Lung (tissue), 17 donors: ENCODE measurements at places on chromosomes 6 and 20. TPM values are rescaled to one million over a fixed set of nuclear protein-coding genes. Genes with fewer than 3 reads are reported as not detected.
A peak's percentile ranks its signal among the peaks of the same experiment; 100 is the strongest.

DNA sequence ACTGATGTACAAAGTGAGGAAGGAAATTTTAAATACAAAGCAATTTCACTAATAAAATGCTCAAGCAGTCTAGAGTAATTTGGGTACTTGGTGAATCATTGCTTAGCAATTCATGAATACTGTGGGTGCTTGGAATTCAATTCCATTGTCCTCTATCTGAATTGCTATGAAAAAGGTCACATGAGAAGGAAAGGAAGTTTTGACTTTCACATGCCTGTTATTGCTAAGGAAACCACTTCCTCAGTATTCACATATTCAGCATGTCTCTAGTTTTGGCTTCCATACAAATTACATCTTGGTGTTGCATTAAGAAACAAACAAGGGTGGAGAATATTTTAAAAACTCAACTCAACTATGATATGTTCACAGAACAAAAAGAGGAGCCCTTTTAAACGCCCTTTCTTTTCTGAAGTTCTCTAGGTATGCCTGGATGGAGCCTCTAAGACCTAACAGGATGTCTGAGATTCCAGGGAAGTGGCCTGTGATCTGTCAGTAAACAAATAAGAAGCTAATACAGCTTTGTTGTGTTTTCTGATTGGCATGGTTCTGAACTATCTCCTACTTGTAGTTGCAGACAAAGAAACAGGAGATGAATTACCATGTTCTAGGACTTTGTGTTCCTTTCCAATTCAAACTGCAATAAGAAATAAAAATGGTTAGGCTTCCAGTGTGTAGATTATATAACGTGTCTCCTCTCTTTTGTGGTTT, 190.4 kb downstream of the OGFRL1 start:
- peak; percentile 84 for DNase-seq

FAXC gene
- 4.0 TPM for total RNA-seq

DNA sequence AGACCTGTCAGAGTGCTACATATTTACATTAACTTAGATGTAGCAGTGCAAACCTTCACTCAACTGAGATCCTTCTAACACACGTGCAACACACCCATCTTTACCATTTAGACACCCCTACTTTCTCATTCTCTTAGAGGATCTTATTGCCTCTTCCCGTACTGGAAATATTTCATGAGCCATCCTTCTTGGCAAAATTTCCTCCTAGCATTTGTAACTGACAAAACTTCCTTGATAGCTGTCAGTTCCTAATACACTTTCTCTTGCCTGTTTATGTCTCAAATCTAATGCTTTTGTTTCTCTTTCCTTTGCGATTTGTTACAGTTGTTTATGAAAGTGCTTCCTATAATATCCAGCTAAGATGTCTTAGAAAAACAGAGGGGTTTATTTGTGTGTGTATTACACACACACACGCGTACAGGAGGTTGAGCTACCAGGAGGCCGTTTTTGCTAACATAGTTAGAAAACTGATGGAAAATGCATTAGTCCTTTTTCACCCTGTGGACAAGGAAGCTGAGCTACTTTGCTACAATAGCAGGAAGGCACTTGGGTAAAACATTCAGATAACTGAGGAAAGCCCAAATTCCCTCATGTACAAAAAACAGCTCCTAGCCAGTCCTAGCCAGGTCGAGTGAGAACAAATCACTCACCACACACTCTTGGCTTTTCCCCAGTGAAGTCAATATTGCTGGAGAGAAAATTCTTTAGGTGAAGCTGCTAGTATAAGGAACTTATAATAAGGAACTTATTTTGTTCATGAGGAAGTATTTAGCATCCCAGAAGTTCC, 153.6 kb downstream of the NFATC2 start:
- peak; percentile 59 for DNase-seq

- no peak for DNase-seq
These were observed 109.7 kb downstream of the BANF2 start for GRCh38 chr20:17809362-17810061.

GRCh38 chr6:141117874-141118273, 1014.9 kb upstream of the GJE1 start:
- DNase-seq, result peak; percentile 84

DNA sequence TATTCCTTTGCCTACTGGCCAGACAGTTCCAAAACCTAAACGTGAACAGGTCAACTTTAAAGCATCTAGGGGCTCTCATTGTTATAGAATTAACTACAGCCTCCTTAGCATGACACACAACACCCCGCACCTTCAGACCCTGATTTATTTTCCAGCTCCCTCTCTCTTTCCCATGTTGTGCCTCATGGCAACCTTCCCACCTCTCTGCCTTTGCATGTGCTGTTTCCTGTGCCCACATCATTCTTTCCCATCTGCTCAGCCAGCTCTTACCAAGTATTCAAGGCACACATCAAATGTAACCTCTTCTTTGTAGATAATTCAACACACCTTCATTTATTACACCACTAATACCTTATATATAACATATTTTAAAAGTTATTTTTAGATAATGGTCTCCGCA, 291.0 kb downstream of the COL12A1 start:
- DNase-seq, result no peak

DNA sequence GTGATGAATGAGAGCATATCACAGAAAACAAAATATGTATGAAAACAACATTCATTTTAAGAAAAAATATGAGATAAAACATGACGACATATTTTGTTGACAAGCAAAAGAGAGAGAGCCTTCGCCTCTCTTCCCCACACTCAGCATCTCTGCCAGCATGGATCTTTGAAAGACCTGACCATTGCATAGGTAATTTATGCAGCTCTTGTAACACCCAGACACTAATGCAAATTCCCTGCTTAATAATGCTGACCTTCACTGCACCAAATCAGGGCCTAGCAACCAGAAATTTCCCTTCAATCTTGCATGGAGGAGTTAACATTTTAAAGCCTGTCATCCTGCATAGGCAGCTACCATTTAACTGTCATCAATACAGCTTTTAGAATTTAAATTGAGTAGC, 50.0 kb upstream of the CNR1 start:
- no peak for DNase-seq

MCCD1 gene
- total RNA-seq, result not detected

DNA sequence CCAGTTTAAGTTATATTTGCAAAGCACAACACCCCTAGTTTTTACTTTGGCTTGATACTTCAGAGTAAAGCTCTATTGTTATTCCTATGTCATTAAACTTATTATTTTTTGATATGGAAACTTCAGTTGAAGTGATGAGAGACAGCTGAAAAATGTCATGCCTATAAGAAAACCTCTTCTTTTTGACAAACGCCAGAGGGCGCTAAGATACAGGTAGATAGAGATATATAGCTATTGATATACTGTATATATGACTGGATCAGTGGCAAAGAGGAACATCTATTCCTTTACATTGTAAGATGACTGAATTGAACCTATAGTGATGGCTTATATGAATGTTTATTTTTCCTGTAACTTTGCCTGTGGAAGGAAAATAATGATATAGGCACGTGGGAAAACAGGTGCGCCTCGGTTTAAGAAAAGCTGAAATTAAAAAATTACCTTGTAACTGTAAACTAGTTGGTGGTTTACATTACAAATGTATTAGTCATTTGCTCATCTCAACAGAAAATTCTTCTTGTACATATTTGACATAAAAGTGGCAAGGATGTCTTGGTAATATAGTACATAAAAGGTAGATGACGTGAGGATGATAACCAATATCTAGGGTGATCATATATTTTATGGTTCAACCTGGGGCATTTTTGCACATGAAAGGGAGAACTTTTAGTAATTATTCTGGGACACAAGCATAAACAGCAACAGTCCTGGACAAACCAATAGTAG, 74.1 kb downstream of the LAMA4 start:
- DNase-seq, result peak; percentile 42

GRCh38 chr20:20201639-20202038, 149.3 kb downstream of the CFAP61 start:
- DNase-seq, result no peak

DNA sequence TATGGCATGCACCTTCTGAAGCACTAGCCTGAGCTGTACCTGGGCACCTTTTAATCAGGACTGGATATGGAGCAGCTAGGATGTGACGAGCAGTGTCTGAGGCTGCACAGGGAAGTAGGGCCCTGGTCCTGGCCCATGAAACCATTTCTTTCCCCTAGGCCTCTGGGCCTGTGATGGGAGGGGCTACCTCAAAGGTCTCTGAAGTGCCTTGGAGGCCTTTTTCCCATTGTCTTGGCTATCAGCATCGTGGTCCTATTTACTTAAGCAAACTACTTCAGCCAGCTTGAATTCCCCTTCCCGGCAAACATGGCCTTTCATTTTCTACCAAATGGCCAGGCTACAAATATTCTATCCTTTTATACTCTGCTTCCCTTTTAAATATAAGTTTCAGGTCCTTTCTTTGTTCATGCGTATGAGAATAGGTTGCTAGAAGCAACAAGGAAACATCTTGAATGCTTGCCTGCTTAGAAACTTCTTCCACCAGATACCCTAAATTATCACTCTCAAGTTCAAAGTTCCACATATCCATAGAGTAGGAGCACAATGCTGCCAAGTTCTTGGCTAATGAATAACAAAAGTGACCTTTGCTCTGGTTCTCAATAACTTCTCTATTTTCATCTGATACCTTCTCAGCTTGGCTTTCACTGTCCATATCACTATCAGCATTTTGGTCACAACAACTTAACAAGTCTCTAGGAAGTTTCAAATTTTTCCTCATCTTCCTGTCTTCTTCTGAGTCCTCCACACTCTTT, 673.1 kb downstream of the HTR1B start:
- DNase-seq, result no peak
